ENCODE measurements at places on chromosomes 1 and 21. TPM values are rescaled to one million over a fixed set of nuclear protein-coding genes. Genes with fewer than 3 reads are reported as not detected.

DNA sequence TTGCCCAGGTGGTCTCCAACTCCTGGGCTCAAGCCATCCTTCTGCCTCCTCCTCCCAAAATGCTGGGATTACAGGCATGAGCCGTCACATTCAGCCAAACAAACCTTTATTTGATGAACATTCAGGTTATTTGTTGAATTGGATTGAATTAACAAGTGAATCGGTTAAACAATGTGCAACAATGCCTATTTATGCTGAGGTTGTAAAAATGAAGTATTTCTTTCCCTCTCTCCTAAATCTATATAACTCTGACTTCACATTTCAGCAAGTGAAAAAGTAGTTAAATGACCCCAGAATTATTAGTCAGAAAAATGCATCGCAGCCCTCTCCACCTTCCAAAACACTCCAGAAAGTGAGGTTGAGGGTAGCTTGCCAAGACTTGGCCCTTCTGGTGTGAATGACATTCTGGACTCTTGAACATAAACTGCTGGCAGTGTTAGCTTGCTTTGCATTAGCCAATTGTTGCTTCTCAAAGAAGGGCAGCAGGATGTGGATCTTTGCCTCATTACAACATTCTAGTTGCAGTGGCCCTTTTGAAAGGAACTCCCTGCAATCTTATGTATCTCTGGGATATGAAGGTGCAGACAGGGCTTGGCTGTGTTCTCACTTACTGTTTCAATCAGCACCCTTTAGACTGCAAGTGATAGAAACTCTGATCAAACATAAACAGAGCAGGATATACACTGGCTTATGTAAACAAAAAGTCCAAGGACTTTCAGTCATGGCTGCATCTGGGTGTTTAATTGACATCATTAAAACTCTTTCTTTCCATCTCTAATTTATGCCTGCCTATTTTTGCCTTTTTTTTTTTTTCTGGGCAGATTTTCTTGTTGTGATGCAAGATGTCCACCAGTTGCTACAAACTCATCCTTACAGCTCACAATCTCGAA is 22.4 kb downstream of the EDN2 start:
- DNase-seq, result no peak

- no peak for DNase-seq
Observed at GRCh38 chr1:115697619-115698018, 55.8 kb downstream of the VANGL1 start.

GRCh38 chr1:246778663-246779062 is 54.5 kb downstream of the SCCPDH start:
- no peak for DNase-seq

GRCh38 chr1:180519846-180520245 is 17.5 kb upstream of the ACBD6 start:
- no peak for DNase-seq

DNA sequence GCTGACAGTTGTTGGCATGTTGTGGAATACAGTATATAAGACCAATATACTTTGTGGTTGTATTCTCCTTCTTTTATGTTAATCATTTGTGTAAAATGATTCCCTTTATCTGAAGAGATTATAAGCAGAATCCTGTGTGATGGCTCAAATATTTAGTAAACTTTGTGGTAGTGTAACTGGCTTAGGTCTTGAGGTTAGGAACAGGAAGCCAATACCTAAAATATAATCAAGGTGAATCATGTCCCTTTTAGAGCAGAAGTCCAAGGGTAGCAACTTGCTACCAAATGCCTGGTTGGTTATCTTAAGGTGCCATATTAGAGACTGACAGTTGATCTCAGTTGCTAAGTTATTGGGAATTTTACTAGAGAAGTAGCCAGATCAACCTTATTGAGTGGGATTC is 398.5 kb upstream of the ADAMTS5 start:
- no peak for DNase-seq

GRCh38 chr1:89311757-89312156 is 39.1 kb upstream of the GBP5 start:
- DNase-seq, result no peak

DNA sequence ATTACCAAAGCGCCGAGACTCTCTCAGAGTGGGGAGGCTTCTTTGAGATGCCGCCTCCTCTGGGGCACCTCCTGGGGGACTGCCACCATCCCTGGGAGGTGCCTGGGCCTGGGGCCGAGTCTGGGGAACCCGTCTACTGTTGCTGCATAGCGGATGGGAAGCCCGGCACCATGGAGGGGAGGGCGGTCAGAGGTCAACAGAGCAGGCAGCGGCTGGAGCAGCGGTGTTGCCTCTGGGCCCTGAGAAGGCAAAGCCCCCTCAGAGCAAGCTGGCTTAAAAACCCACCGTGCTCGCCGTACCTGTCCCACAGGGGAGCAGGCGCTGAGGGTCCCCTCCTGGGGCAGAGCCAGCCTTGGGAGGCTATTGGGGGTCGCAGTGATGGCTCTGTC is 62.0 kb downstream of the ARHGEF16 start:
- DNase-seq, result no peak

- no peak for DNase-seq
Observed at GRCh38 chr1:96721053-96721415, 550 bp upstream of the PTBP2 start.

DNA sequence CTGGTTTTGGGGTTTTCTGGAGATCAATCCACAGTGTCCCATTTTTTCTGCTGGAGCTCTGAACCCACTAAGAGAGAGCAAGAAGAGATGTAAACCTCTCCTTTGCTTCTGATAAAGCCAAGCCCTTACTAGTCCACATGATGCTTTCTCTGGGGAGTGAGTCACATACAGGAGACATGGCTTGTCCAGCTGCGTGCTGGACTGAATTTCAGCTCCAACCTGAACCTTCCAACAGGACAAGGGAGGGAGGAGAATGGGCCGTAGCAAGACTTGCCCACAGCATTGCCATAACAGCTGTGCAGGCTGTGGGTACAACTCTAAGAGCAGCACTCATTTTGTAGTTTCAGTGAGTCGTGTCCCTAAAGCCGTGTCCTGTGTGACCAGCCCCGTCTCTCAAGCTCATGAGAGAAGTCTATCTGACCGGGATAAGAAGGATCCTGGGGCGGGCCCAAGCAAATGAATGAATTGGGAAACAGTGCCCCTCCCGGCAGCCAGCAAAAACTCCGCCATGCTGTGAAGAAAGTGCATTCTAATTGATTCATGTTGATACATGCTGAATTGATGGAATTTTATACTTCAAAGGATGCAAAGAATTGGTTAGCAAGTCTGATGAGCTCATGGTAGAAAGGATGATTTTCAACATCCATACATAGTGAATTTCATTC is 195.2 kb downstream of the GABPA start:
- DNase-seq, result no peak

GRCh38 chr1:200506471-200506870 is 96.6 kb upstream of the ZNF281 start:
- no peak for DNase-seq

GRCh38 chr1:26820784-26821269 is 5.7 kb upstream of the ZDHHC18 start:
- DNase-seq, result no peak

GRCh38 chr1:96926176-96926575 is 204.6 kb downstream of the PTBP2 start:
- DNase-seq, result no peak

- DNase-seq, result no peak
Observed at GRCh38 chr1:14478120-14478519, 120.4 kb upstream of the KAZN start.

DNA sequence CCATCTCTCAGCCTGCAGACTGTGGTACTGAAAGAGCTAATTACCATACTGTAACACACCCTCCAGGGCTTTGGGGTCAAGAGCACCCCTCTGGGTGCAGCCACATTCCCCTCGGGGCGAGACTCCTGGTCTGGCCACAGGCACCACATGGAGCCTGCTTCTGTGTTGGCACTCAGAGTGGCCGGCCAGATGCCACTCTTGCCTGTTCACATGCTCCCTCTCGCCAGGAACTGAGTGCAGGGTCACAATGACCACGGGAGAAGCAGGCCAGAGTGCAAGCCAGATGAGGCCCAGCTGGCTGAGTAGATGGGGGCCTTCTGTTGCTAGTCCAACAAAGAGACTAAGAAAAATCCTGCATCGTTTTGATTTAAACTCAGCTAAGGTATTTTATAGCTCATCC is 864.0 kb downstream of the KCNT2 start:
- no peak for DNase-seq

- DNase-seq, result no peak
Observed at GRCh38 chr1:86207323-86207722, 50.8 kb upstream of the COL24A1 start.

GRCh38 chr1:98304888-98305287 is 356.6 kb upstream of the SNX7 start:
- no peak for DNase-seq

- no peak for DNase-seq
Observed at GRCh38 chr1:84936116-84936810, 43.3 kb upstream of the LPAR3 start.

DNA sequence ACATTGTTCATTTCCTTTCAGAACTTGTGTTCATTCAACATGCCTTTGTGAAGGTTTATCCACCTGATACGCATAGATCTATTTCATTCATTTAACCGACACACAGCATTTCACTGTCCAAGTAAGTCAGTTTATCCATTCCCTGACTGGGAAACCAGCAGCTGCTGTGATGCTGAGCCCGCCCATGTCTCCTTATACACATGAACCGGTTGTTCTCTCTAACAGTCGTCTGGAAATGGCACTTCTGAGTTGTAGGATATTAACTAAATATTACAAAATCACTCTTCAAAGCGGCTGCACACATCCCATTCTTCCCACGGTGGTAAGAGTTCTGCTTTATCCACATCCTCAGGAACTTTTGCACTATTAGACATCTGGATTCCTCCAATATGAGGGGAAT is 71.1 kb downstream of the NPHP4 start:
- no peak for DNase-seq

DNA sequence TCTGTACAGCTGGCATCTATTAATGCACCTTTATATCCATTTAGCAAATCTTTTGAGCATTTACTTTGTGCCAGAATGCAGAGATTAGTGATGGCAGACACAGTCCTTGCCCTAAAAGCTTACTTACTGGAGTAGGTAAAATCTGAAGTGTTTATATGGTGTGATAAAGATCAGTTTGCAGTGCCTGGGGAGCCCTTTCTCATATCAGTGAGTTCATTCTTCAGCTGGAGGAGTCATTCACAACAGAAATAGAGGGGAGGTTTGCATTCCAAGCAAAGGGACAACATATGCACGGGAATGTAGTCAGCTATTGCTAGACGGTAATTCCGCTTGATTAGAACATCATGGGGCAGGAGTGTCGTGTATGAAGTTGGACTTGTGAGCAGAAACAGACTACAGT is 8.4 kb downstream of the SLC35F3 start:
- no peak for DNase-seq

GRCh38 chr1:2617971-2618470 is 14.8 kb downstream of the MMEL1 start:
- no peak for DNase-seq

DNA sequence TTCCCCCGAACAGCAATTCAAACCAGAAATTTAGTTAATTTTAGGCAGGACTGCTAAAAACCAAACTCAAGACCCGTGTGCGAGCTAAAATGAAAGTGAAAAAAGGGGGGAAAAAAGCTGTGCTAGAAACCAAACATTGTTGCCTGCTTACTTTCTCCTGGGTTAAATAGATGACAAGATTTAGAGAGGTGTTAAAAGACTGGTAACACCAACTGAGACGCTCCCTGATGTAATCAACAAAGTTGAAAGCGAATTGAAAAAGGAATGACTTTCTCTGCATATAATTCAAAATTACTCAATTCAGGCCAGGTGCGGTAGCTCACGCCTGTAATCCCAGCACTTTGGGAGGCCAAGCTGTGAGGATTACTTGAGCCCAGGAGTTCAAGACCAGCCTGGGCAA is 6.8 kb downstream of the CDCA8 start:
- no peak for DNase-seq

- DNase-seq, result no peak
Observed at GRCh38 chr1:171344473-171344820, 30.5 kb downstream of the FMO4 start.

GRCh38 chr1:204255966-204256365 is 42.2 kb upstream of the GOLT1A start:
- DNase-seq, result no peak

- DNase-seq, result no peak
Observed at GRCh38 chr1:235867903-235868469, 1.3 kb upstream of the LYST start.

GRCh38 chr1:214707306-214708087 is 104.5 kb downstream of the CENPF start:
- DNase-seq, result no peak

- DNase-seq, result no peak
Observed at GRCh38 chr1:228020686-228021354, 14.0 kb downstream of the WNT3A start.

GRCh38 chr1:177902266-177902665 is 67.6 kb downstream of the SEC16B start:
- DNase-seq, result no peak

DNA sequence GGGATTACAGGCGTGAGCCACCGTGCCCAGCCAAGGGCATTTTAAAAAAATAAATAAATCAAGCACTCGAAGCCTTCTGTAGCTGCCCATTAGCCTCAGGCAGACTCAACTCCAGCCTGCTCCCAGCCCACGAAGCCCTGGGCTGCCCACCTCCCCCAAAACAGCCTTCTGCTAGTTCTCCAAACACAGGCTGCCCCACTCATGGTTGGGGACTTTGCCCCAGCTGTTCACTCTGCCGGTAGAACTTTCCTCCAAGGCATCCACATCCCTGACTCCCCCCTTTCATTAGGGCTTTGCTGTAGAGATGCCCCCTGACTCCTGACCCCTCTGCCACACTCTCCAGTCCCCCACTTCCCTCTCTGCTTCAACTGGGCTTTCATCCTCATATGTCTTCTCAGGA is 29.7 kb upstream of the LAPTM5 start:
- no peak for DNase-seq

DNA sequence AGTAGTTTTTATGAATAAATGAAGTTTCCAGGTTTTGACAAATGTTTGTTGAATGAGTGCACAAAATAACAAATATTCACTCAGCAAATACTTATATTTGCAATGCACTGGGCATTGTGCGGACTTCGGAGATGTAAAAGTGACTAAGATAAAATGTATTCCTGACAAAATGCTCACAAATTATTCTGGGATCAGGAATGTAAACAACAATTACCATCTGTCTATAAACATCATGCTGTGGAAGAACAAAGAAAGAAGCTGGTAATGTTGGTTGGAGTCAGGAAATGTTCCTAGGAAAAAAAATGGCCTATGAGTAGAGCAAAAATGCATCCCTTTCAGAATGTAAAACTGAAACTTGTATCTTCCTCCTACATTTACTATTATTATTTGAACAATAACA is 68.5 kb downstream of the CRB1 start:
- no peak for DNase-seq

- no peak for DNase-seq
Observed at GRCh38 chr1:246609632-246610031, 43.4 kb downstream of the CNST start.

The UMODL1 gene
- not detected for total RNA-seq

The CD84 gene
- not detected for total RNA-seq

The KIF2C gene
- total RNA-seq, result 26.6 TPM

The PPIAL4G gene
- 0.14 TPM for total RNA-seq

The GLUL gene
- 666 TPM for total RNA-seq

The RXFP4 gene
- total RNA-seq, result not detected

The SHISAL2A gene
- 0.38 TPM for total RNA-seq

The UBL4B gene
- total RNA-seq, result not detected

The LHX8 gene
- total RNA-seq, result not detected

The KCNA10 gene
- not detected for total RNA-seq

The TP53BP2 gene
- total RNA-seq, result 59.2 TPM

The MATN1 gene
- 0.11 TPM for total RNA-seq

The DNAH14 gene
- 77.7 TPM for total RNA-seq

The S100A7 gene
- total RNA-seq, result not detected
